Kidney (tissue), 22 donors: ENCODE measurements at places on chromosomes 11 and 22. TPM values are rescaled to one million over a fixed set of nuclear protein-coding genes. Genes with fewer than 3 reads are reported as not detected.

- peaks cover 8% of the 10 kb centered on the region for H3K36me3 ChIP-seq
- no peaks in the 10 kb centered on the region for H3K27me3 ChIP-seq
- DNase-seq, result peak; percentile 75
- no peak overlapping the region for H3K4me3 ChIP-seq
- H3K27ac ChIP-seq, result peak overlapping the region; percentile 81
Measured at GRCh38 chr11:118619444-118620197, 12.2 kb downstream of the PHLDB1 start.

DNA sequence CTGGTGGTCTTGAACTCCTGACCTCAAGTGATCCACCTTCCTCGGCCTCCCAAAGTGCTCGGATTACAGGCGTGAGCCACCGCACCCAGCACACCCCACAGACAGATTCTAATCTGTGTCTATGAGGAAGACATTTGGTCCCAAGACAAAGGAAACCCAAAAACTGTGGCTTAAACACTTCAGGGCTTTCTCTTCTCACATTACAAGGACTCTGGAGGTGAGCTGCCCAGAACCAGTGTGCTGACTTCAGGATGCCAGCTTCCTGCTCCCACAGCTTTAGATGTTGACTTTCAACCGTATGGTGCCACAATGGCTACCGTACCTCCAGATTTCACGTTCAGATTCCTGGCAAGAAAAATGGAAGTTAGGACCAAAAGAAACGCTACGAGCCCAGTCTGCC, 32.2 kb upstream of the SYT7 start:
- H3K4me3 ChIP-seq, result no peak overlapping the region
- DNase-seq, result no peak
- no peaks in the 10 kb centered on the region for H3K36me3 ChIP-seq
- no peaks in the 10 kb centered on the region for H3K27me3 ChIP-seq
- no peak overlapping the region for H3K27ac ChIP-seq
- H3K4me1 ChIP-seq, result no peaks in the 10 kb centered on the region

The CD3E gene
- total RNA-seq, result 14.3 TPM

The KIF18A gene
- 0.50 TPM for total RNA-seq

DNA sequence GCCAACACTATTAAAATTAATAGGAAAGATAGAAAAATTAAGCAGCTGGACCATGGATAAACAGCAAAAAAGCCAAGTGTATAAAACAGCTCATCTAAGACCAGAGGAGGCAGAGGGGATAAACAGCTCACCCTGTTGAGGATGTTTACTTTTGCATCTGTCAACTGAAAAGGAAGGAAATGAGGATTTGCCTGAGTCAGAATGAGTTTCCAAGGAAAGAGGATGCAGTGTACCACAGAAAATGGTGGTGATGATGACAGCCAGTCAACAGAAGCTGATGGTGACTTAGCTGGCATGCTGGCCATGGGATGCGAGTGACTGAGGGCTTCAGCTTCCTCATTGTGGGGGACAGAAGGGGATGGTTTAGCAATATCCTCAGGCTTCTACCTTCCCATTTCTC, 183.5 kb downstream of the KIRREL3 start:
- no peak overlapping the region for H3K4me3 ChIP-seq
- H3K27ac ChIP-seq, result no peak overlapping the region
- H3K4me1 ChIP-seq, result no peaks in the 10 kb centered on the region
- no peaks in the 10 kb centered on the region for H3K27me3 ChIP-seq
- no peak for DNase-seq

The HOATZ gene
- not detected for total RNA-seq

GRCh38 chr11:36492724-36493304, 17.3 kb downstream of the TRAF6 start:
- no peak for DNase-seq
- no peaks in the 10 kb centered on the region for H3K27me3 ChIP-seq
- no peak overlapping the region for H3K27ac ChIP-seq
- peaks cover 9% of the 10 kb centered on the region for H3K36me3 ChIP-seq
- no peaks in the 10 kb centered on the region for H3K4me1 ChIP-seq
- H3K4me3 ChIP-seq, result no peak overlapping the region

The MCAT gene
- 24.8 TPM for total RNA-seq

The PGA5 gene
- total RNA-seq, result 0.35 TPM

The CD248 gene
- total RNA-seq, result 22.9 TPM

DNA sequence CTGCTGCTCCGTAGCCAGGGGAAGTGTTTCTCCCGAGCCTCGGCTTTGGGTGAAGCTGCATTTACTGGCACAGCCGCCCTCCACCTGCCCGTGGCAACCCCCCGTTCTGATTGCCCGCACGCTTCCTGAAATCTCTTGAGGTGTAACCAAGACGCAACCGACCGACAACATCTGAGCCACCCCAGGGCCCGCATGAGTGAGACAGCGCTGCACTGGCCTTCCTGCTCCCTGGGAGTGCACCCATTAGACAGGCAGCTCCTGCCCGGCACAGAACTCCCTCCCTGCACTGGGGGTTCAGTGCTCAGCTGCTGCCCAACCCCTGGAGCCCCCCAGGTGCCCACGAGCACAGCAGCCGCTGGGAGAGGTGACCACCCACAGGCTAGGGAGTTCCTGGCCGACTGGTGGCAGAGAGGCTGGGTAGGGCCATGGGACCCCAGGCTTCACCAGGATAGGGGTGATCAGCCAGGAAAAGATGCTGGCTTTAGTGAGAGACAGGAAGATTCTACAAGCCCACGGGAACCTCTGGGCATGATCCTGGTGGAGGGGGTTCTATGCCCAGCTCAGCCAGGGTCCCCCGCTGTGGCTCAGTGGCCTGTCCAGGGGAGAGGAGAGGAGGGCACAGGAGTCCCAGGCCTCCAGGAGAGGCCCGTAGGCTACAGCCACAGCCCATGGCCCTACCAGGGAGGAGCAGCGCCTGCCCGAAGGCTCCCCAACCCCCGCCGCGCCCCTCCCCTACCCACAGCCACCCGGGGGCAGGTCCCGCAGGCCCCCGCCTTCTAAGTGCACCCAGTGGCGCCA, 14.6 kb downstream of the PLXNB2 start:
- DNase-seq, result no peak
- peak overlapping the region; percentile 93 for H3K27ac ChIP-seq
- H3K36me3 ChIP-seq, result peaks cover 30% of the 10 kb centered on the region
- H3K4me1 ChIP-seq, result no peaks in the 10 kb centered on the region
- H3K27me3 ChIP-seq, result no peaks in the 10 kb centered on the region
- no peak overlapping the region for H3K4me3 ChIP-seq

DNA sequence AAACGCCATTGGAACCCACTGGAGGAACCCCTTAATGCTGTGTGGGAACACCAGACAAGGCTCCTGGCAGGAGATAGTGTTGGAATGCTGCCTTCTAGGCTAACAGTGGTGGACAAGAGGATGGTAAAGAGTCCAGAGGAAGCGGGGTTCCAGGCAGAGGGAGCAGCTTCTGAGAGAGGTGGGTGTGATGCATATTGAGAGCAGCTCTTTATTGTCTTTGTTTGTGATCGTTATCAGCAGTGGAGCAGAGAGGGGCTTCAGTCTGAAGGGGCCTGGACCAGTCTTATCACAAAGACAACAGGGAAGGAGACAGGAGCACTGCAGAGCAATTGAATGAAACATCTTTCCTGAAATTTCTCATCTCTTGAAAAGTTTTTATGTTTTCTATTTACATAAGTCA, 106.8 kb upstream of the PLET1 start:
- no peak for DNase-seq
- no peaks in the 10 kb centered on the region for H3K4me1 ChIP-seq
- no peaks in the 10 kb centered on the region for H3K36me3 ChIP-seq
- H3K4me3 ChIP-seq, result no peak overlapping the region

- DNase-seq, result peak; percentile 54
- no peaks in the 10 kb centered on the region for H3K36me3 ChIP-seq
- H3K4me1 ChIP-seq, result no peaks in the 10 kb centered on the region
- H3K27me3 ChIP-seq, result no peaks in the 10 kb centered on the region
Measured at GRCh38 chr11:1879941-1880720, 11.6 kb downstream of the PRR33 start.

DNA sequence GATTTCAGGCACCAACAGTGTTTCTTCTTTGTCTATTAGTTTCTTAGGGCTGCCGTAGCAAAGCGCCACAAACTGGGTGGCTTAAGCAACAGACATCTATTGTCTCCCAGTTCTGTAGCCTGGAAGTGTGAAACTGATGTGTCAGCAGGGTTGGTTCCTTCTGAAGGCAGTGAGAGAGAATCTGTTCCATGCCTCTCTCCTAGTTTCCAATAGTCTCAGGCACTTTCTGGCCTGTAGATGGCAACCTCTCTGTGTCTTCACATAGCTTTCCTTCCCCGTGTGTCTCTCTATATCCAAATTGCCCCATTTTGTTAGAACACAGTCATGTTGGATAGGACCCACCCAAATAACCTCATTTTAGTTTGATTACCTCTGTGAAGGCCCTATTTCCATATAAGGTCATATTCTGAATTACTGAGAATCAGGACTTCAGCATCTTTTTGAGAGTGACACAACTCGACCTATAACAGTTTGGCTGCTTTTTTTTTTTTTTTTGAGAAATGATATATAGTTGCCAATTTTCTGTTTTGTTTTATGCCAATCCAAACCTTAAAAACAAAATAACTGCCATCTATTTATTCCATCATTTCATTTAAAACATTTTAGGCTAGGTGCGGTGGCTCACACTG, 108.2 kb downstream of the SLC36A4 start:
- no peak overlapping the region for H3K27ac ChIP-seq
- no peaks in the 10 kb centered on the region for H3K4me1 ChIP-seq
- H3K4me3 ChIP-seq, result no peak overlapping the region
- no peaks in the 10 kb centered on the region for H3K27me3 ChIP-seq
- DNase-seq, result peak; percentile 10

DNA sequence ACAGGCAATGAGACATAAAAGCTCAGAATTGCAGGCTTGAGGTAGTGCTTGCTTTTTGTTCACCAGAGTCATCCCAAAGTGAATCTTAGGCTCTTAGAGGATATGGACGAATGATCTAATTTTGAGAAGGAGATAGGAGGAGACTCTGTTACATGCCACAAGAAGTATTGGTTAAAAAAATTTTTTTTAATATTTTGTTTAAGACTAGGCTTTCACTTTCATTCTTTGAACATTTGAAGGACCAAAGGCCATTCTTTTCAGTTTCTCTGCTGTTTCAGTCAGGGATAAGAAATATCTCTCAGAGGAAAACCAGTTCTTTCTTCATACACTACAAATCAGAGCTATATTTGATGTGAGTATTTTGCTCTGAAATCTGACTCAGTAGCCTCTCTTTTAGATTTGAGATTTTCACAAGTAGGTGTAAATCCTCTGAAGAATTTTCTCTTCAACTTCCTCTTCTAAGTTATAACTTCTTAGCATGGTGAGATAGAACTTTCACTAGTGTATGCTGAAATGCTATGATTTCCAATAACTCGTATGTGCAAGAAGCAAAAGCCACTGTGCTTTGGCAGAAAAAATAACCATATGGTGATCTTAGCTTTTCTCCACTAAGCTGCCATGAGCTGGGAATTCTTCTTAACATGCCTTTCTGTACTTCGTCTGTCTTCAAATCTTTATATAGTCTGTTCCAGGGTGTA, 24.1 kb upstream of the FAM181B start:
- no peaks in the 10 kb centered on the region for H3K4me1 ChIP-seq
- H3K36me3 ChIP-seq, result no peaks in the 10 kb centered on the region

DNA sequence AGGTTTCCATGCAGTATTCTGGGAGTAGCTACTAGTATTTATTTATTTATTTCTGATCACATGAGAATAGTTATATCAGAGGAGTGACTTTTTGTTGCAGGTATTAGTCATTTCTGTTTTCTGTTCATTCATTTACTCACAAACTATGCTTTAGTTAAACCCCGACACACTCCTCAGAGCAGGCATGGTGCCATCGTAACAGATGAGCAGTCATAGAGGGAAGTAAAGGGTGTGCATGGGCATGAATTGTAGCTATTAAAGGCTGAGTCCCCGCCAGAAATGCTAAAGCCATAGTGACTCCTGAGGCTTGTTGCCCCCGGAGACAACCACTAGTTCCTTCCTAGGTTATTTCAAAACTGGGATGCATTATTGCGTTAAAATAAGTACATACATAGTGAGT, 10.6 kb downstream of the JHY start:
- H3K4me3 ChIP-seq, result no peak overlapping the region
- H3K27ac ChIP-seq, result no peak overlapping the region
- H3K4me1 ChIP-seq, result no peaks in the 10 kb centered on the region
- no peaks in the 10 kb centered on the region for H3K27me3 ChIP-seq
- no peaks in the 10 kb centered on the region for H3K36me3 ChIP-seq

The BRSK2 gene
- 1.2 TPM for total RNA-seq

DNA sequence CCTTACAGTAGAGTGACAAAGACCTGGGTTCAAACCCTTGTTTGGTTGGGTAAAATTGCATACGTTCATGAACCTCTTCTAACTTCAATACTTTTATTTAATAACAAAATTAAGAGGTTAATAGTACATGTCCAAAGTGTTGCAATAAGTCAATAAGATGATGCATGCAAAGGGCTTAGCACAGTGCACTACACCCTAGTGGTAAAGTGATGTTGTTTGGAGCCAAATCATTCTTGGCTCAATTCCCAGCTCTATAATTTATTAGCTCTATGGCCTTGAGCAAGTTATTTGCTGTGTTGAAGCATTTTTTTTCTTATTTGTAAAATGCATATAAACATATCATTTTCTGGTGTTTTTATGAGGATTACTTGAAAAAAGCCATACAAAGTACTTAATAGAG, 945.3 kb downstream of the LRRC4C start:
- H3K36me3 ChIP-seq, result no peaks in the 10 kb centered on the region
- H3K4me3 ChIP-seq, result no peak overlapping the region
- H3K4me1 ChIP-seq, result no peaks in the 10 kb centered on the region
- DNase-seq, result peak; percentile 57

DNA sequence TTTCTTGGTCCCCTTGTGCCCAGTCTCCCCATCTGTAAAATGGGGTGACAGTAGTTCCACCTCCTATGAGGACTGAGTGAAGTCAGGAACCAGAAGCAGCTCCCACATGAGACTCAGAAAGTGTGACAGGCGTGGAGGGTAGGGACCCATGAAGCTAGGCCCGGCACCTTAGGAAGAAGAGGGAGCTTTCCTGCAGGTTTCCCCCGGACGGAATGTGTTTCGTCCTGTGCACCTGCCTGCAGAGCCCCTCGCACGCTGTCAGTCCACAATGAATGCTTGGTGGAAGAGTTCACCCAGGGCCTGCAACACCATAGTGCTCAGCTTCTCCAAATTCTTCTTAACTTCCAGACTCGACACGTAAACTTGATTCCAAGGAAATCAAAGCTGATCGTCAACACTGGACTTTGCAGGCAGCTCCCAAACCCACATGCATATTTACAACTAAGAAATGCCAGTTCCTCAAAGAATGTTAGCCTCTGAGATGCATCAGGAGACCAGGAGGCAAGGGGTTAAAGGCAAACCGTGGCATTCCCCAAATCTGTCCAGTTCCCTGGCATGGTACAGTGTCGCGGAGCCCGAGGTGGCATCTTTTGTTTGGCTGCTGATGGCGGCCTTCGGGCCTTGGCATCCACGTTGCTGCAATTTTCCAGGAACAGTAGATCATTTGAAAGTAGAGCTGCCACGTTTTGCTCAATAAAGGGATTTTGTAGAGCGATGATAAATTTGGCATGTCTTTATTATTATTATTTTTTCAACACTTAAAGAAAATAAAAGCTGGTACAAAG, 15.4 kb downstream of the LRP5 start:
- H3K4me1 ChIP-seq, result peaks cover 7% of the 10 kb centered on the region
- no peaks in the 10 kb centered on the region for H3K36me3 ChIP-seq
- DNase-seq, result no peak
- H3K4me3 ChIP-seq, result no peak overlapping the region
- H3K27me3 ChIP-seq, result no peaks in the 10 kb centered on the region

DNA sequence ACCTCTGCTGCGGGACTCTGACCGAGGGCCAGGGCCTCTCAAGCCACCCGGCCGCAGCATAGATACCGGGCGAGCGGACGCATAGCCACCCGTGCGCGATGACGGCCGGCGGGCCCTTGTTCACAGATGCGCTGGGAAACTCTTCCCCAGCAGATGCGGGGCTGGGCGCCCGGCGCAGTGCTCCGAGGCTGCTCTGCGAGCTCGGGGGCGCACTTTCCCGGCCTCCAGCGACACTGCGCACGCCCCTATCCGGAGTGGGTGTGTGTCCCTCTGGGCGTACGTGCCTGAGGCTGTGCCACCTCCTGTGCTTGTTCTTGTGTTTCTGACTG, 104.7 kb upstream of the E2F8 start:
- no peak overlapping the region for H3K27ac ChIP-seq
- H3K4me3 ChIP-seq, result peak overlapping the region; percentile 54
- no peaks in the 10 kb centered on the region for H3K36me3 ChIP-seq
